ENCODE measurements at places on chromosomes 16 and 17.
A peak's percentile ranks its signal among the peaks of the same experiment; 100 is the strongest.

DNA sequence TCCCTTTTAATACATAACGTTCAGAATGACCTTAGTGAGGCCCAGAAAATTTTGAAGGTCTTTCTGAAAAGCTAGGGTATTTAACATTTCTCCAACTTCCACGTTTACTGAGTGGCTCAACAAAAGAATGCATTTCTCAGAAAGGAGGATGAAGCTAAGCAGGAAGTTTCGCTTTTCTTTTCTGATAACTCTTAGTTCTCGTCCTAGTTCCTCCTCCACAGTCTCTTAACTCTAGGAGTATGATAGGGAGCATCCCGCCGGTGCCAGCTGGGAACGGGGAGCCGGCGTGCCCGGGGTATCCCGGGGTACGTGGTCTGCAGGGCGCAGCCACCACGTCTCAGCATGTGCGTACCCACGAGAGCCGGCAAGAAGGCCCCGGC is 363 bp downstream of the KARS1 start:
- DNase-seq, result no peak

DNA sequence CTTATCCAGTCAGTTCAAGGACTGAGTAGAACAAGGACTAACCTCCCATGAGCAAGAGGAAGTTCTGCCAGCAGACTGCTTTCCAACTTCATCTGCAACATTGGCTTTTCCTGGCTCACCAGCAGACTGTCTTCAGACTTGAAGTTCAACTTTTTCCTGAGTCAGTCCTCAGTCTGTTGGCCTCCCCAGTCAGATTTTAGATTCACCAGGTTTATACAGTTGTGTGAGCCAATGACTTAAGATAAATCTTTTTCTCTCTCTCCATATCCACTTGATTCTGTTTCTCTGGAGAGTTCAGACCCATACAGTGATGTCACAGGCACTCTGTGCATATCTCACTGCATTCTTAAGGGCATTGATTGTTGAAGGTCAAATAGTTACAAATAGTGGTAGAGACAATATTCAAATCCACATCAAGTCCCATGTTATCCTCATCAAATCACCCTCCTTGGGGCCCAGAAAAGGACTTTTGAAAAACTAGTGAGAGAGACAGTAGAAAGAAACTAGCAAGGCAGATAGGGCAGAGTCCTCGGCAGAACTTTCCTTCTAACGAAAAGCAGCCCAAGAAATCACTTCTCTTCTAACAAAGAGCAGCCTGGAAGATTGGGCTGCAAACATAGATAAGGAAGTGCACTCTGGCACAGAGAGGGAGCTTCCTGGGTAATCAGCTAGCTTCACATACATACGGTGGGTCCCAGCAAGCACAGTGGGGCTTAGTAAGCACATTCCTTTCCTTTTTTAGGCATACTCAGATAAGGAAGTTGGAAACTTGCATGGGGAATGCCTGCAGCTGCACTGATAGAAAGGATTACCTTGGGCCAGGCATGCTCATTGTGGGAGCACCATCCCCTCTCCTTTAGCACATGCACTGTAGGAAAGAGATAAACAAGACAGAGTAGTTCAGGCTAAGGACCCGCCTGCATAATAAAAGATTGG is 132.3 kb upstream of the FAM20A start:
- no peak for DNase-seq

GRCh38 chr16:84929421-84930297 is 81.7 kb downstream of the ZDHHC7 start:
- DNase-seq, result no peak

- no peak for DNase-seq
These were observed 108.4 kb downstream of the AIPL1 start for GRCh38 chr17:6326483-6326882.

- no peak for DNase-seq
These were observed 25.3 kb downstream of the CYLD start for GRCh38 chr16:50767197-50767596.

- no peak for DNase-seq
These were observed 13.6 kb downstream of the CLEC16A start for GRCh38 chr16:10957771-10958482.

- no peak for DNase-seq
These were observed 907.5 kb downstream of the CDH8 start for GRCh38 chr16:61128545-61129323.

- DNase-seq, result no peak
These were observed 1.3 kb upstream of the CUEDC1 start for GRCh38 chr17:57956291-57957119.

DNA sequence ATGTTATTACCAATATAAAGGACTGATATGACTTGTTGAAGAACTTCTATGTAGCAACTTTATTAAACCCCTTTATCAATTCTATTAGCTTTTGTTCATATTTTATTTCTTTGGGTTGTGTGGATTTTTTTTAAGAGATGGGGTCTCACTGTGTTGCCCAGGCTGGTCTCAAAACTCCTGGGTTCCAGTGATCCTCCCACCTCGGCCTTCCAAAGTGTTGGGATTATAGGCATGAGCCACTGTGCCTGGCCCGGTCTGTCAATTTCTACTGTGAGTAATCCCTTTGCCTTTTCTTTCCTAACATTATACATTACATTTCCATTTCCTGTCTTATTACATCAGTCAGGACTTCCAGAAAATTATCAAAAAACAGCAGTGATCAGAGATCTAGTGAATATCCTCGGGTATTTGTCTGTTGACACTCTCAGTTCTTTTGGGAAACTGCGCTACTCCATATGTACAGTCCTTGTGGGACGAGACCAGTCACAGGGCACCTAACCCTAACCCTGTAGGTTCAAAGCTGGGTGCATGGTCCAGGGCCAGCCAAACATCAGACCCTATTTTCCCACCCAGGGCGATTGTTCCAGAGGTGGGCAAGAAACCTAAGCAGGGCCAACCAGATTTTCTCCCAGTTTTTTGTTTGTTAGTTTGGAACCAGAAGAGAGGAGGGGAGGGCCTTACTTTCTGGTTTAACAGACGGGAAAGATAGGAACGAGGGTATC is 1.7 kb upstream of the SLC47A1 start:
- DNase-seq, result no peak

- DNase-seq, result peak; percentile 17
These were observed 15.4 kb upstream of the NDEL1 start for GRCh38 chr17:8420041-8420934.

- no peak for DNase-seq
These were observed 14.0 kb upstream of the MPRIP start for GRCh38 chr17:17028059-17028877.

DNA sequence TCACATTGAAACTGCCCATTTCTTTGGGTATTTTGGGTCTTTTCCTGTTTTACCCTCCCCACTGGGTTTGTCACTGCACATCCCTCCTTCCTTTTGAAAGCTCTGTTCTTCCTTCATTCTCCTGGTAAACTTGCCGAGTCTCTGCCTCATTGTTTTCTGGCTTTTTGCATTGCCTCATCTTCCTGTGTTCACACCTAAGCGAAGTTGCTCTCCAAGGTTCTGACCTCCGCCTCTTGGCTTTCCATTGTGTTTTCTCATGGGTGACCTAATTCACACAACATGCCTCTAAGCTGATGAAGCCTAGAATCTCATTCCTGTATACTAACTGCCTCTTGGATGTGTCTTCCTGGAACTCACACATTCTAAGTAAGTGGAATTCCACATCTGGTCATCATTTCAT is 1096.1 kb upstream of the EEF2KMT start:
- DNase-seq, result no peak

- no peak for DNase-seq
These were observed 1.7 kb downstream of the KANSL1 start for GRCh38 chr17:46191322-46192188.

DNA sequence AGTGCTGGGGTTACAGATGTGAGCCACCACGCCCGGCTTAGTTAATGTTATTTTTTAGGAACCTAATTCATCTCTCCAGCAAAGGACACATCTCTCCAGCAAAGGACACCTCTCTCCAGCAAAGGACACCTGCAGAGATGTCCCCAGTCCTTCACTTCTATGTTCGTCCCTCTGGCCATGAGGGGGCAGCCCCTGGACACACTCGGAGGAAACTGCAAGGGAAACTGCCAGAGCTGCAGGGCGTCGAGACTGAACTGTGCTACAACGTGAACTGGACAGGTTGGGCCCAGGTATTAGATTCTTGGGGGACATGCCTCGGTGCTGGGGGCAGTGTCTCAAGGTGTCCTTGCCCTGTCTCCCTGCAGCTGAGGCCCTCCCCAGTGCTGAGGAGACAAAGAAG is 4.7 kb downstream of the PFAS start:
- DNase-seq, result no peak

DNA sequence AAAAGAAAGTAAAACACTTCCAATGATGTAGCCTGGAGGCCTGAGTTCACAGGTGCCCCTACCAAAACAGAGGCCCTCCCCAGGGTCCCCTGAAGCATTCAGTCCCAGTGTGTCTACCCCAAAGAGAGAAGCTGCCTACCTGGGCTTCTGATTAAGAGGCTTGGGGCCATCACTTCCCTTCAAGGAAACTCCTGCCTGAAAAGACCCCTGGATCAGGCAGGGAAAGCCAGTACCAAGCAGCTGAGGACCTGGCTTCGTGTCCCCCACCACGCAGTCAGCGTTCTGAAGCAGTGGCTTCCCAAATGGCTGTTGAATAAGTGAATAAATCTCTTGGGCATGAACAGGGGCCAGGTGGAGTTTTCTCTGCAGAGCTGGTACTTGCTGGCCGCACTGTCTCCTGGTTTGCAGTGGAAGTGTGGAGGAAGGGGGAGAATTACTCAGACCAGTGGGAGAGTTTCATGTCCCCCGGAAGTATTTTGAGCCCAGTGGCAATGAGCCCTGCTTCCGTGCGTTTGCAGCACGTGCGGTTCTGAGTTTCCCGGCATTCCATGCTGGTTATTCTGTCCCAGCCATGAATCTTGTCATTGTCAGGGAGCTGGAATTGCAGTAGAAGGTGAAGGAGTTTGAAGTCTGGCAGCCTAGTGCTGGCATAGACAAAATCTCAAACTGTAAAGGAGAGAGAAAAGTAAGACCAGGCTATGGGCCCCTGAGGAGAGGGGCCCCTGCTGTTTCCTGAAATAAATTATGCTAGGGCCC is 27.0 kb downstream of the RMI2 start:
- no peak for DNase-seq

DNA sequence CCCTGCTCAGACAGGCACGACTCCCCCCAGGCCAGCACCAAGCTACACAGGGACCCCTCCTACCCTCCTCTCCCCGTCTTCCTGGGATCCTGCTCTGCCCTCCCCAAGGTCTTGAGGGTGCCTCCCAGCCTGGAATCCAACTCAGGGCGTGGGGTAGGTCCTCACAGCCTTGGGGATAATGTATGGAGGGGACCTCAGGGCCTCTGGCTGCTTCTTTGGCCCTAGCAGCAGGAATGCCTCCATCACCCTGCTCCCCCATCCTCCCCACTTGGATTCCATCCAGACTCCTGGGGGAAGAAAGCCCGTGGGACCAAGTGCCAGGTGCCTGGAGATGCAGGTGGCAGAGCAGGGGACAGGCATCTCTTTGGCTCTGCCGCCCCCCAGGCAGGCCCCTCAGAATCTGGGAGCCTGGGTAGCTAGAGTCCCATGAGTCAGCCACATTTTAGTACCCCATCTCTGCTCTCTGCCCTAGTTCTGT is 10.7 kb upstream of the STAC2 start:
- DNase-seq, result no peak

DNA sequence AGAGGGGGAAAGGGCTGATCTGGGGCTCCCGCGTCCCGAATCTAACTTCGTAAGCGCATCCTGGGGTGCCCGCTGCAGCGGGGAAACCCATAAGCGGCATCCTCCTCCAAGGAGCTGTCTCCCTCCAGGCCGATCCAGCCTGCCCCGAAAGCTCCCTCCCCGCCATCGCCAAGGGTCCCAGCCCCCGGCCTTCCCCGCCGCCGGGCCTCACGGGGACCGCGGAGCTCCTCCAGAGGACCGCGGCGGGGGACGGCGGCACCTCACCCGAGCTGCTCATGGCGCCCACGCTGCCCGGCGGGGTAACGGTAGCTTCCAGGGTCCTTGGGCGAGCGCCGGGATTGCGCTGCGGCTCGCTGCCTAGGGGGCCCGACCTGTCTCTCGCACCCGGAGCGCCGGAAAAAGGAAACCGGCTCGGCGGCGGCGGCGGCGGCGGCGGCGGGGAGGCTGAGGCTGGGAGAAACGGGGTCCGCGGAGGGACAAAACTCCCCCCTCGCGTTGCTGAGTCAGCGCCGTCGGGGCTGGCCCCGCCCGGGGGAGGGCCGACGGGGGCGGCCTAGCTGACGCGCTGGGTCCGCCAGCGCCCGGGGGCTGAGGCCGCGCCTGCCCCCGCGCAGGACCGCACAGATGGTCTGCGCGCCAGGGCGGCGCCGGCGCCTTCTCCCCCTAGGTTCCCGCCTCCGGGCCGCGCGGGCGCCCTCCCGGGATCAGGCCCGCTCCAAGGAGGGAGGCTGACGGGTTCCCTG is at the start of gene BLMH:
Gene BLMH (minus strand): TSS at position 402 of the 743 bp plus-strand sequence. CDS start 125 bp downstream, at position 277.
- DNase-seq, result no peak

- DNase-seq, result no peak
These were observed 3.8 kb downstream of the MARF1 start for GRCh38 chr16:15639061-15639568.

- no peak for DNase-seq
These were observed 446.5 kb downstream of the MAF start for GRCh38 chr16:79154086-79154485.

- no peak for DNase-seq
These were observed 6.7 kb upstream of the SSTR2 start for GRCh38 chr17:73158133-73158532.

GRCh38 chr16:22670551-22671041 is 143.4 kb upstream of the HS3ST2 start:
- DNase-seq, result no peak

DNA sequence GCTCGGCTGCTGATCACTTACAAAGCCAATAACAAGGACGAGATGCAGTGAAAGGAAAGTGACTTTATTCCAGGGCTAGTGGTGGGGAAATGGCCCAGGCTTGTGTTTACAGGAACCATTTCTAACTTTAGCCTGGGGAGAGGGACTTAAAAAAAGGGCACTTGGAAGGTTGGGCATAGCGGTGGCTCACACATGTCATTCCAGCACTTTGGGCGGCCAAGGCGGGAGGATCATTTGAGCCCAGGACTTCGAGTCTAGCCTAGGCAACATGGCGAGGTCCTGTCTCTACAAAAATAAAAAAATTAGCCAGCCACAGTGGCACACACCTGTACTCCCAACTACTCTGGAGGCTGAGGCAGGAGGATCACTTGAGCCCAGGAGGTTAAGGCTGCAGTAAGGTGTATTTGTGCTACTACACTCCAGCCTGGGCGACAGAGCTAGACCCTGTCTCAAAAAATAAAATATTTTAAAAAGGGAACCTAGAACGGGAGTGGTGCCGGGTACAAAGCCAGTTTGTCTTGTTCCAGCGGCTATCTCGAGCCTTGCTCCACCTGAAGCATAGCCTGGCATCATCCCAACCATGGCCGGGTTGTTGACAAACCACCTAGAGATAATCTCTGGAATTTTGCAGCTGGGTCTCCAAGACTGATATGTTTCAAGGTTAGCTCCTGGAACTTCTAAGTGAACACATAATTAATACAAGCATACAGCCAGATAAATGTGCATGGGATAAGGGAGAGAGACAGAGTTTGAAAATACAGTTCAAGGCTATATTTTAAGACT is 5.7 kb upstream of the TVP23A start:
- no peak for DNase-seq

- peak; percentile 28 for DNase-seq
These were observed 29.1 kb downstream of the NLRP1 start for GRCh38 chr17:5555254-5555653.

All from AG09309 (cell line).